ENCODE measurements at places on chromosomes 4 and X.

DNA sequence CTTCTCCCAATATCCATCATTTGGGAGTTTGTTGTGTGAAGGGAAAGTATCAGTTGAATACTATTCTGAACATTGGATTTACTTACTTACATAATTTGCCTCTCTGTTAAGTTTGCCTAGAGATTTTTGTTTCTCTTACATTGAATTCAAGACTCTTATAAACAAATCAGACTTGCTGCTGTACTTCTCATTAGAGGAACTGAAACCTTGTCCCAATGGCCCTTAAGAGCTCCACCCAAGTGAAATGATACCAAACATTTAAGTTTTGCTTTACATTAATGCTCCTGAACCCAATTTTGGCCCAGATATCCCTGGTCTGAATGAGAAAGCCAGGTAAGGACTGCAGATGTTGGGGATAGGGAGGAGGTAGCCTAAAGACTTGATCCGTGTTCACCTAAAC, 32.0 kb downstream of the HAND2 start:
- no peak for DNase-seq

DNA sequence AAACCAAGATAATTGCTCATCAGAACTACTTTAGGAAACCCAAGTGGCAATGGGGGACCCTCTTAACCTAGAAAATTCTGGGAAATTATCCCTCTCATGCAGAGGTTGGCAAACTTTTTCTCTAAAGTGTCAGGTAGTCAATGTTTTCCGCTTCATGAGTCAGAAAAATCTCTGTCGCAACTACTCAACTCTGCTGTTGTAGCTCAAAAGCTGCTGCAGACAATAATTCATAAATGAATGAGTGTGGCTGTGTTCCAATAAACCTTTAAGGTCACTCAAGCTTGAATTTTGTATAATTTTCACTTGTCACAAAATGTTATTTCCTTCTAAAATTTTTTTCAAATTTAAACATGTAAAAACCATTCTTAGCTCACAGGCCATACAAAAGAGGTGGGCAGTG, 193.4 kb upstream of the MID1 start:
- no peak for DNase-seq

DNA sequence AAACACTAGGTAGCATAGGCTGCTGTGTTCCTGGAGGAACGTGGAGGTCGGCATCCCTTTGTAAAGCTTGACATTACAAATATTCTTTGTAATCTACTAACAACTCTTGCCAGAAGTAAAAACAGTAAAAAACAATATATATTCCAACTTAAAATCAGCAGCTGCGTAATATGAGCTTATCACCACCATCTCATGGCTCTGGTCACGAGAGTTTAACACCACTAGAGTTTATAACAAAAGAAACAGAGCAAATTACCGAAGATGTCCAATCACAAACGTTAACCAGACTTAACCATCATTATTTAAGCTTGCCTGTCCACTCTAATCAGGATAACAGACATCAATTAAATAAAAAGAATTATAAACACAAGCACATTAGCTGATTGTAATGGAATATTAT, 236.7 kb downstream of the PCDH7 start:
- DNase-seq, result no peak

DNA sequence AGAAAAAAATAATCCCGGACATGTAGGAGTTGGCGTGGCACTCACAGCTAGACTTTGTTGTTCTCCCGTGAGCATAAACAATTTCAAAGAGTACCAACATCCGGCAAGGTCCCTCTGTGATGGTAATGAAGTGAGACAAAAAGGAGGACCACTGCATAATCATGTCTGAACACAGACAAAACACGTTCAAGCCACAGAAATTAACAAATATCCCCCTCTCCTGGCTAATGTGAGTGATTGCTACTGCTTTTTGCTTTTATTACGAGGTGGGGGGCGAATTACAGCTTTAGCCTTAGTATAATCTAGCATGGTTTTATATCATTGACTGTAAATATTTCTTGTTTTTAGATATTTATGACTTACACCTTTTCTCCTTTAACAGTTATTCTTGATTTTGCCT, 118.5 kb downstream of the PLS3 start:
- no peak for DNase-seq

DNA sequence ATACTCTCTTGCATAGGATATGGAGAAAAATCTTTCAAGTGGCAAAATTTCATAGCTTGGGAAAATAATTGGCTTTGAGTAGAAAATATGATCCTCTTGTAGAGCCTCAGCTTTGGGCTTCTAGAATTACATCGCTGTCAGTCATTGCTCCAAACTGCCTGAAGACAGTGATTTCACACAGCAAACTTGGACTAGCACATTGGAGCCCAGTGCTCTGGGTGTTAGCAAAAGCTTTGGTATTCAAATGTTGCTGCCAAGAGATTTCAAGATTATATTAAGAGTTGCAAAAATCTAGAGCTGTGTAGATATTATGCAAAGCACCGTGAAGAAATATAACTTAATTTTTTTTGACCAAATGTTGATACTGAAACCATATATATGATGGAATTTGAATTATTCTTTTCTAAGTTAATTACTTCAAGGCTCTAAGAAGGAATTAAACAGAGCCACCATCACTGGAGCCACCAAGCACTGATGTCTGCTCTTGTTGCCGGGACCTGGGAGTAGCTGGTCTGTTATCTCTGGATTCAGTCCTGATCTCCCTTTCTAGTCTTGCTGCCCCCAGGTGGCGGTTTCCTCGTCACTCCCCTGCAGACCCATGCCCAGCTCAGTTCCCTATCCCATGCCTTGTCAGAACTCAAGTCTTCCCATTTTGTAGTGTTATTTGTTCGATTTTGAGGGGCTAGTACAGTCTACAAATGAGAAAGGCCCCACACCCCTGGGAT, 260.7 kb upstream of the SFRP2 start:
- no peak for DNase-seq

- DNase-seq, result no peak
Measured at GRCh38 chr4:36610628-36611027, 329.2 kb downstream of the DTHD1 start.

DNA sequence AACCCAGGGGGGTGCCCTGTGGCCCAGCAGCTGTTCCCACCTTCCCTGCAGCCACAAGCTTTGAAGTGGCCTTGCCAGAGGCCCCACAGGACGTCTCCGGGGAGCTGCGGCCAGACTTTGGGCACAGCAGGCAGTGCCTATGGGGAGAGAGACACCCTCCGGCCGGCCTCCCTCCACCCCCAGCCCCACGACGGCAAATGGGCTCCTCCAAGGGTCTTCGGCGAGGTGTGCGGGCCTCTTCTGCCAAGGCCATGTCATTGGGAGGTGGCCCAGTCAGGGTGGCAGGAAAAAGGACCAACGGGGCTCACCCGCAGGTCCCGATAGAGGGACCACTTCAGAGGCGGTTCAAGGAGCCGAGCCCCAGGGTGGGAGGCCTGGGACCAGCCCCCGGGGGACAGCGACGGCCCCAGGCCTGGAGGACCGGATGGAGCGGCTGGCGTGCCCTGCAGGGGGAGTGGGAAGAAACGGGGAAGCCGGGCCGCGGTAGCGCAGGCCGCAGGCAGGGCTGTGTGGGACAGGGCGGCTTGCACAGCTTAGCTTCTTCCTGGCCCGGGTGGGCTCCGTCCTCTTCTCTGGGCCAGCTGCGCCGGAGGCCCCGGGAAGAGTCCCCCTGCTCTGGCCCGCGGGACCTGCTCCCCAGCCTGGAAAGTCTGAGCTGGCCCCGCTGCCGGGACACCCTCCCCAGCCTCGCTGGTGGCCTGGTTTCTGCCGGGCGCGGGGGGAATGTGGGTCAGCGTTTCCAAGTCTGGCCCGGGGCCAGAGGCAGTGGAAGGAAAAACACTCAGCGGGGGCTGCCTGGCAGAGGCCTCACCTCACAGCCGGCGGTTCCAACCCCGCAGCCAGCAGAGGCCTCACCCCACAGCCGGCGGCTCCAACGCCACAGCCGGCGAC, 21.9 kb upstream of the SPON2 start:
- DNase-seq, result peak; percentile 12

DNA sequence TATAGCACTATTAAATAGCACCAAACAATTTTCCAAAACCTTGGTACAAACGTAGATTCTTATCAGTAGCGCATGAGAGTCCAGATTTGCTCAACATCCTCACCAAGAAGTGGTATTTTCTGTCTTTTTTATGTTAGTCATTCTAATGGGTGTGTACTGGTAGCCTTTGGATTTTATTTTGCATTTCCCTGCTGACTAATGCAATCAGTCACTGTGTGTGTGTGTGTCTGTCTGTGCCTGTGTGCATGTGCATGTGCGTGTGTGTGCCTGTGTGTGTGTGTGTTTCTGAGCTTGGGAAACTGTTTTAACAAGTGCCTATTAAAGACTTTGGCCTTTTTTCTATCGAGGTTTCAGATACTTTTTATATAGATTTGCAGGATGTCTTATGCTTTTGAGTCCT, 82.2 kb upstream of the MAGEA10 start:
- no peak for DNase-seq

DNA sequence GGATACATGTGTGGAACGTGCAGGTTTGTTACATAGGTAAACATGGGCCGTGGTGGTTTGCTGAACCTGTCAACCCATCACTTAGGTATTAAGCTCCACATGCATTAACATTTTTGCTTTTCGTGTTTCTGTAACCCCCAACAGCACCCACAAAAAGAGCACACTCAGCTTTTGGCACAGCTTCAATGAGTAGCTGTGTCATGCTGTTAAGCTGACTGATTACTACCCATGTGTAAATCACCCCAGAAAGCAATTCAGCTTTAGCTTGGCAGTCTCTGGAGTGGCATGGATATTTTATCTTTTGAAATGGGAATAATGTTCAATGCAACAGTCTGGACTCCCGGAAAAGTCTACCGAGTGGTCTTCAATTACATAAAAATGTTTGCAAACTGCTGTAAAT, 734.3 kb downstream of the STIM2 start:
- no peak for DNase-seq

- DNase-seq, result no peak
Measured at GRCh38 chrX:153460826-153461225, 9.6 kb downstream of the HAUS7 start.

GRCh38 chrX:107857837-107858236, 32.2 kb downstream of the MID2 start:
- DNase-seq, result no peak

DNA sequence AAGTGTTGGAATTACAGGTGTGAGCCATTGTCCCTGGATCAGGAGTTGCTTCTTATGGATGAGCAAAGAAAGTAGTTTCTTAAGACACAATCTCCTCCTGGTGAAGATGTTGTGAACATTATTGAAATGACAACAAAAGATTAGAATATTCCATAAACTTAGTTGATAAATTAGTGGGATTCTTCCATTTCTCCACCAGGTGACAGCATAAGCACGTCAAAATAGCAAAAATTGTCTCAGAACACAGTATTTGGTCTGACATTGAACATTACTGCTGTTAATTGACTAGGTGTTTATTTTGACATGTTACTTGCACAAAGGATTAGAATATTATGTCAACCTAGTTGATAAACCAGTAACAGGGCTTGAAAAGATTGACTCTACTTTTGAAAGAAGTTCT, 21.6 kb downstream of the CLDN34 start:
- DNase-seq, result no peak

DNA sequence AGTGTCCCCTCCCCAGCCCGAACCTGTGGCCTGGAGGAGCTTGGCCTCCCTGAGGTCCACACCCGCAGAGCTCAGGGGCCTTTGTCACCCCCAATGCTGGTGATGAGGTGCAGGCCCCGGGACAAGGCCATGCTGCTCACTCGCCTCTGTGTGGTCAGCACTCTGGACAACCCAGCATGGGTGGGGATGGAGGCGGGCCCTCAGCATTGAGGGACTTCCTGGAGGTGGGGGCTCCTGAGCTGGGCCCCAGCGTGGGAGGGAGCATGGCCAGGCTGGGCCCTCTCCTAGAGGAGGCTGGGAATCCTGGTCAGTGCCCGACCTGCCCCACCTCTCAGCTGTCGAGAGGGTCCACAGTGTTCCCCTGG, 30.6 kb downstream of the TACC3 start:
- no peak for DNase-seq

DNA sequence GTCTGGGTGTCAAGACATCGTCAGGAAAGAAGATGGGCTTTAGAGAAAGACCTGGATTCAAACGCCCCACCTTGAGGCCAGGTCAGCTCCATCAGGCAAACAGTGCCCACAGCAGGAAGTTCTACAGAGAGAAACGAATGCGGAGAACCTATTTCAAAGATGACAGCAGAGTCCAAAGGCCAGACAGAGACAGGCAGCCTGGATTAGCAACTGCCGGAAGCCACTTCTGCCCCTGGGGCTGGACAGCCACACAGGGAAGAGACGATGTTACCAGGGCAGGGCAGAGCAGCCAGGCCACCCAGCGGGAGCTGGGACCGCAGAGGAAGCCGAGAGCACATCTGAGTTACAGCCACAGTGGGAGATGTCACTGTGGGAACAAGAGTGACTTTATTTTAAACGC, 1.2 kb downstream of the C4orf50 start:
- DNase-seq, result no peak

GRCh38 chrX:112785344-112785743, 55.3 kb downstream of the AMOT start:
- DNase-seq, result no peak

All from activated B cell treated with CpG ODN at 0.5 μM for 24 hours (primary cell).